ENCODE measurements at places on chromosomes 6 and 20.
A peak's percentile ranks its signal among the peaks of the same experiment; 100 is the strongest.

DNA sequence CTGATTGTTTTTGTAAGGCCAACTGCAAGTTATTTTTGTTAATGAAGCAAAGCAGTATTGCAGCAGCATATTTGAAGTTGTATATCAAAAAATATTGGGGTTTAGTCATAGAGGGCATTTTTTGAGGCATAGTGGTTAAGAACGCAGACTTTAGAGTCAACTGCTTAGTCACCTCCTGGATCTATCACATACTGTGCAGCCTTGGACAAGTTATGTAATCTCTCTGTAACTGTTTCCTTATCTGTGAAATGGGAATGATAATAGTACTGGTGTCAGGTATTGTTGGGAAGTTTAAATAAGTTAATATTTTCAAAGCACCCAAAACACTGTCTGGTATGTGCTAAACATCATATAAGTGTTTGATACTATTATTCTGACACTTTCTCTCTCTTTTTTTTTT, 27.2 kb upstream of the EFHC1 start:
- no peak for DNase-seq

DNA sequence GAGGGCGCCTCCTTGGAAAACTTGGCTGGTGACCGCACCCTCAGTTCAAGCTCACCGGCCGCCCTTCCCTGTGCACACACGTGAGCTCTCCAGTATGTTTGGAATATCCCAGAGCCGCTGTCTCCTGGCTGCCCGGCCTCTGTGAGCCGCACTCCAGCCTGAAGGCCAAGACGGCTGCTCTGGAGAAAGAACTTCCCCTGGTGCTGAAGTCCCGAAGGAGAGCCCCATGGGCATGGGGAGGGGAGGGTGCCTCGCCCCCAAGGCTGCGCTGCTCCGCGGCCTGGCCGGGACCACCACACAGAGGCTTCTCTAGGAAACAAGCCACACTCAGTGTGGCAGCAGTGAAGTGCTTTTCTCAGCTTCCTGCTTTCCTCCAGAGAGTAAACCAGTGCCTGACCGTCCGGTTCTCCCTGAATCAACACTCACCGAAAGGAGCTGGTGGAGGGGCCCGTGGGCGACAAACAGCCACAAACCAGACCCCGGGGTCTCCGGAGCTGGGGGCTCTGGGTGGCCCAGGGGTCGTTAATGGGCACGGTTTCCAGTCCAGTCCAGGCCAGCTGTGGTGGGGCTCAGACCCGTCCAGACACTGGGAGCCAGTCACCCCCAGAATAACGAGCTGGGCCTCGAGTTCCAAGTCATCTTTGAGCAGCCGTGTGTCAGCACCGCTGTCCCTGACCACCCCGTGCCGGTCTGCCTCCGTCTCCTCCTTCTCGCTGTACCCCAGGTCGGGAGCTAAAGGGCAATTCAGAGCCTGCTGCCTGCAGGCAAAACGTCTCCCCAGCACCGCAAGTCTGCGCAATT, 87.4 kb upstream of the BHLHE23 start:
- DNase-seq = no peak

GRCh38 chr6:10522929-10523573, 1.9 kb downstream of the GCNT2 start:
- no peak for DNase-seq

DNA sequence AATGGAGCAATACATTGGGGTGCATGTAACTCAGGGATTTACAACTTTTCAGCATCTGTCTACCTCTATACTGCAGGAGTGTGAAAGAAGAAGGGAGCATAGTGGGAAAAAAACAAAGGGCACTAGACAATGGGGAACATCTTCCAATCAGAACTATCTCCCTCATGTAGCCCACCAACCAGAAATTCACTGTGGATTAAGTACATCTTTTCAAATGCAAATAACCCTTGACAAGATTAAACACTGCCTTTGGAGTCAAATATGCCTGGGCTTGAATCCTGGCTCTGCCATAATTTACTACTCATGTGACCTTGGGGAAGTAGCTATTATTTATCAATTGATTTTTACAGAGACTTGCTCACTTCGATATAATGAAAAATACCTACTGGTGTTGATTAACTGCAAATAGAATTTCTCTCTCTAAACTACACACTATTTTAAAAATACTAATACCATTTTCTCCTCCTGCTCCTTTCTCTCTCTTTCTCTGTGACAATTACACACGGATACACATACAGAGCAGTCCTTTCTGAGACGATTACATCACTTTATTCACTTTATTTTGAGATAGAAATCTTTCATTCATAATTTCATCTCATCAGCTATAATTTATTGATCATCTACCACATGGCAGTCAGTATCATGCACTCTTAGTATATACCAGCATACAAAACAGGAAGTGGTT, 783.7 kb downstream of the FRK start:
- no peak for DNase-seq

DNA sequence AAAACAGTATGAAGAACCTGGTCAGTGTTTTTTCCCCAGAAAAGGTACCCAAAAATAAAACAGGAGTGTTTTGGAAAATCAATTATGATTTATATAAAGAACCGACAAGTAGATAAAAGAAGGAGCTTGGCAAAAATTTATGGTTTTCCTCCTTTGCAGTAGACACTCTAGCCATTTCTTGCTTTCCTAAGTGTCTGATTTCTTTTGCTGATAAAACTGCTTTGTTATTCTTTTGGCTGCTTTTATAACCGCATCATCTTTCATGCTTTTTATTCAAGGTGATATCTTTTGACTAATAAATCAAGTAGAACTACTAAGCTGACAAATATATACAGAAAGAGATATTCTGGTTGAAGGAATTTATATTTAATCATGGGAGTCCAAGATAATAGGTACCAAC, 16.6 kb downstream of the ATG5 start:
- no peak for DNase-seq

DNA sequence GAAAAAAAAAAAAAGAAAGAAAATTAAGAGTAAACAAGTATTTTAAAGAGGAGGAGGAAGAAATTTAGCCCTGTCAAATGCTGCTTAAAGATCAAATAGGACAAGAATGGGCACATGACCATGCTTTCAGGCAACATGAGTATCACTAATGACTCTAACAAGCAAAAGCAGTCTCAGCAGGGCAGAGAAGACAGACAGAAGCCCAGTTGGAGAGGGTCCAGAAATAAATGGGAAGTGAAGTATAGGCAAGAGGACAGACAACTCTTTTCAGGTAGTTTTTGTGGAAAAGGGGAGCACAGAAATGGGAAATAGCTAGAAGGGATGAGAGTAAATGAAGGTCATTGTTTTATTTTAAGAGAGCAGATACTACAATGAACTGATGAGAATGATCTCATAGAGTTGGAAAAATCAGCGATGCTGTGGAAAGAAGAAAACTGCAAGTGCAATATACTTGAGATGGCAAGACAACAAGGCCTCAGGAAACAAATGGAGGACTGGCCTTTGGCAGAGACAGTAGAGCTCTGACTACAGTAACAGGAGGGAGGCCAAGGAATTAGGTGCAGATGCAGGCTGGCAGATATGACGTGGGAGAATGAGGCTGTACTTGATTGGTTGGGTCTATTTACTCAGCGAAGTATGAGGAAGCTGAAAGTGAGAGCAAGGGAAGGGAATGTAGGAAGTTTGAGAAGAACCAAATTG, 40.3 kb downstream of the KIF6 start:
- DNase-seq = no peak

- DNase-seq = peak; percentile 23
These were observed 64.2 kb downstream of the LMBRD1 start for GRCh38 chr6:69732640-69733039.

GRCh38 chr6:167660944-167661551, 165.7 kb upstream of the AFDN start:
- no peak for DNase-seq

GRCh38 chr6:146532702-146533101, 10.9 kb upstream of the RAB32 start:
- DNase-seq = no peak

DNA sequence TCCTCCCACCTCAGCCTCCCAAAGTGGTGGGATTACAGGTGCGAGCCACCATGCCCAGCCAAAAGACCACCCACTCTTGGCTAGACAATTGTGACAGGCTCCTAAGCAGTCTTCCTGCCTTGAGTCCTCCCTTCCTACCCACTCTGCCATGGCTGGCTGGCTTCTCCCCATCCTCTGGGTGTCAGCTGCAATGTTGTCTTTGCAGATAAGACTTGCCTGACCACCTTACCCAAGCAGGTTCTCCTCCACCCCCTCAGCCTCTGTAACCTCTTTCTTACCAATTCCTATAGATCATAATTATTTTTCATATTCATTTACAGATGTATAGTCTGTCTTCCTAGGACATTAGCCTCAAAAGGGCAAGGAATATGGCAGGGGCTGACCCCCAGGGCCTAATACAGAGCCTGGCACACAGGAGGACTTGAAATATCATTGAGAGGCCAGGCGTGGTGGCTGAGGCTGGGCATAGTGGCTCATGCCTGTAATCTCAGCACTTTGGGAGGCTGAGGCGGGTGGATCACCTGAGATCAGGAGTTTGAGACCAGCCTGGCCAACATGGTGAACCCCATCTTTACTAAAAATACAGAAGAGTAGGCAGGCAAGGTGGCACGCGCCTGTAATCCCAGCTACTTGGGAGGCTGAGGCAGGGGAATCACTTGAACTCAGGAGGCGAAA, 28.7 kb upstream of the SPAG4 start:
- DNase-seq = no peak
